Mesenchymal stem cell (in vitro differentiated cells and primary cell): ENCODE measurements at places on chromosomes 16 and 17.

DNA sequence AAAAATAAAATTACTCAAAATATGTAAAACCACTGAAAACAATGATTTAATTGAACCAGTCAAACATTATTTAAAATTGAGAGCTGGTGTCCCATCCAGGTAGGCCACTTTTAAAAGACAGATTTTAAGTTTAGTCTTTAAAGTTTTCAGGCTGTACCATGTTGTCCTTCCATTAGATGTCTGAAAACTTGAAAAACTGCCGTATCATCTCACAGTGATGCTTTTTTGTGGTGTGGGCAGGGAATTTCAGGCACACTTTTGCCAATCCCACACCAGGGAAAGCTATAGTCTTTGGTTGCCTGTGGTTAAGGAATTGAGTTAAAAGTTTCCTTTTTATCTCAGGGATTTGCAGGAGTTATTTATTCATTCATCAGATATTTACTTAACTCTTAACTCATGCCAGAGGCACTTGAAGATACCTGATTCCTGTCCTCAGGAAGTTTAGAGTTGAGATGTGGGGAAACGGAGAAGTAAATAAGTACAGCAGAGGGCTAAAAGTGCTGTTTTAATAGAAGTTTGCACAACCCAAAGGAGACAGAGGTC, 3.2 kb downstream of the SNTB2 start:
- DNase-seq: no peak

- DNase-seq: no peak
Measured at GRCh38 chr17:67245694-67246402, 852 bp upstream of the HELZ start.

- no peak for DNase-seq
Measured at GRCh38 chr17:69962436-69962995, 112.5 kb upstream of the KCNJ16 start.

- no peak for DNase-seq
Measured at GRCh38 chr17:80060644-80061043, 24.2 kb downstream of the CCDC40 start.

DNA sequence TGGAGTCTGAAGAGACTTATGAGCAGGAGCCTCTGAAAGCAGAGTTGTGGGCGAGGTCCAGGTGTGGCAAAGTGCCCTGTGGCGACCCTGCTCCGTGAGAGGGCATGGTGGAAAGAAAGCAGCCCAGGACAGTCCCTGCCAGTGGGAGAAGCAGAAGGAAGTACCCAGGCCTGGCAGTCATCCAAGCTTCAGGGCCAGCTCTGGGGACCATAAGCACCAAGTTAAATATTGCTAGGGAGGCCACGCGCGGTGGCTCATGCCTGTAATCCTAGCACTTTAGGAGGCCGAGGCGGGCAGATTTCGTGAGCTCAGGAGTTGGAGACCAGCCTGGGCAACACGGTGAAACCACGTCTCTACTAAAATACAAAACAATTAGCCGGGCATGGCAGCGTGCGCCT, 4.9 kb upstream of the ASGR1 start:
- DNase-seq: no peak

GRCh38 chr16:4314532-4315185, 1.2 kb upstream of the GLIS2 start:
- DNase-seq: peak; percentile 75

DNA sequence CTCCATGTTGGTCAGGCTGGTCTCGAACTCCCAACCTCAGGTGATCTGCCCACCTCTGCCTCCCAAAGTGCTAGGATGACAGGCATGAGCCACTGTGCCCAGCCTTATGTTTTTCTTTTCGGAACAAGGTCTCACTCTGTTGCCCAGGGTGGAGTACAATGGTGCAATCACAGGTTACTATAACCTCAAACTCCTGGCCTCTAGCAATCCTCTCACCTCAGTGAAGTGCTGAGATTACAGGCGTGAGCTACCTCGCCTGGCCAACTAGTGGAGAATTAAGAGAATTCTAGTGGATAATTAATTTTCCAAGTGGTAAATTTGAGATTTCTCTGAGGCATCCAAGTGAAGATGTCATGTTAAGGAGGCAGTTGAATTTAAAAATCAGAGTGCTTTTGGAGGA, 2.9 kb upstream of the FBXO47 start:
- no peak for DNase-seq

DNA sequence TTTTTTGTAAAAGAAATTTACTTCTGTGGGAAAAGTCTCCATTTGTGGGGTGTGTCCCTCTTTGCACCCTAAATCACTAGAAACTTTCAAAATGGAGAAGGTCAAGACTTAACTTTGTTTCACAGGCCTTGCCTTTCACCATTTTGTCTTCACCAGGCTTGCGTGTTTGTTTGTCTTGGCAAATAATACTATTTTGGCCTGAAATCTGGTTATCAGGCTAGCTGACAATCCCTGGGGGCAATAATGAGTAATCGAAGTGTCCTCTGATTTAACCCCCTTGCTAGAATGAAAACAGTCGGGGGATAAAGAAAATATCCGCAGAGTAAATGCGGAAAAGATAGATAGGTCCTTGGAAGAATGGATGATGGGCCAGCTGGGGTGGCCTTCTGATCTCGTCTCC, 34.5 kb downstream of the SLC39A11 start:
- DNase-seq: no peak

DNA sequence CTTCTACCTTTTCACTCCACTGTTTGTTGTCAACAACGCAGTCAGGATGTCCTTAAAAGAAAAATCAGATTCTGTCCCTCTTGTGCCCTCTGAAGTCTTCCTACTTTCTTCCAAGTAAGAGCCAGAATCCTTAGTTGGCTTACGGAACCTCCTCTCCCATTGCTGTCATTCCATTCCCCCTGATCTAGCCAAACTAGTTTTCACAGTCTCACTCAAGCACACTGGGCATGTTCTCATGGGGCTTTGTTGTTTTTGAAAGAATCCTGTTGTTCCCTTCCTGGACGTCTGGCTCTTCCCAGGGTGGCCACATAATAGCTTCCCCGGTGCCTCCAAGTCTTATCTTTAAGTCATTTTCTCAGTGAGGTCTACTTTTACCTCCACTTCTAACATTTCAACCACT, 158.6 kb upstream of the ELAC2 start:
- no peak for DNase-seq

GRCh38 chr17:32970281-32970680, 21.4 kb upstream of the SPACA3 start:
- no peak for DNase-seq

GRCh38 chr16:78869492-78869891, 731.0 kb downstream of the MAF start:
- DNase-seq: no peak

DNA sequence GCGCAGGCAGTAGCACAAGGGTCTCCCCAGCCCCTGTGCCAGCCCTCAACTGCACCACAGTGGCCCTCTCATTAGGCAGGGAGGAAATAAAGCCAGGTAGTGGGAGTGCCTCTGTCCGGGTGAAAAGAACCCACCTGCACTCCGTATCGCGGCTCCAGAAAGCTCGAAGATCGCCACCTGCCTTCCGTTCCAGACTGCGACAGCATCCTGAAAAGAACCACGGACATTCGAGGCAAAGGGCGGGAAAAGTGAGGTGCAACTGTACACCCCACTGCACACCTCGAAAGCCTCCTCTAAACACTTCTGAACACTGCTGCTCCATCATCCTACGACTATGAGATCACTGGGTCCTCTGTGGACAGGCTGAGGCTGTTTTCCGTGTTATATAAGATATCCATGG, 28.7 kb downstream of the IFT140 start:
- no peak for DNase-seq

DNA sequence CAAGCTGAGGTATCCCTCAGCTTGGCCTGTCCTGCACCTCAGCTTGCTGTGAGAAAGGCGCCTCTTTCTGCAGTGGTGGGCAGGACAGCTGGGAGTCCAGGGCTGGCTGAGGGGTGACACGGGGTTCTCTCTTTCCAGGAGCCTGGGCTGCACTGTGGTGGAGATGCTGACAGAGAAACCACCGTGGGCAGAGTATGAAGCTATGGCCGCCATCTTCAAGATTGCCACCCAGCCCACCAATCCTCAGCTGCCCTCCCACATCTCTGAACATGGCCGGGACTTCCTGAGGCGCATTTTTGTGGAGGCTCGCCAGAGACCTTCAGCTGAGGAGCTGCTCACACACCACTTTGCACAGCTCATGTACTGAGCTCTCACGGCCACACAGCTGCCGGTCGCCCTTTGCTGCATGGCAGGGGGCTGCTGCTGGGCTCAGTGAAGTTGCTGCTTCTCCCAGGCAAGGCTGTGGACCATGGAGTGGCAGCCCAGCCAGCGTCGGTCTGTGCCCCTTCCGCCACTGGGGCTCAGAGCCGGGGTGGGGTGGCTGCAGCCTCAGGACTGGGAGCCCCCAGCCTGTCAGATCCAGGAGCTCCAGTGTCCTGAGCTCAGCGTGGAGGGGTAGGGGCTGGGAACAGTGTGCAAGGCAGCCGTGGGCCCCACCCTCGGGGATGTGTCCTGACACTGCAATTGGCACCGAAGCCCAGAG, 6.4 kb downstream of the LIMD2 start:
- no peak for DNase-seq

DNA sequence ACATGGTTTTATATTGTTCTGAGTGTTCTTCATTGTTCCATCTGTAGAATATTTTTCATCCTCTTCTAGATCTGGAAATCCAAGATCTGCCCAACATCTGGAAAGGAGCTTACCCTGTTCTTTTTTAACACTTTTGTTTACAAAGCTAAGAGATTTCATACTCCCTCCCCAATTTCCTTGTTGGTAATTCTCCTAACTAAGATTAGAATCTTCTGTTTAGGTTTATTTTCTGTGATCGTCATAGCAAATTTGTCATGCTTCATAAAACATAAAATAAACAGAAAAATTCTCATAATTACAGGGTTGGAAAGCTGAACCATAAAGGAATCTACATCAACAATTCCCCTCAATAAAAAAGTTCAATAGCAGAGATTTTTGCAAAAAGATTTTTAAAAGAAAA, 580.3 kb upstream of the CA10 start:
- no peak for DNase-seq

GRCh38 chr17:82879241-82879640, 39.4 kb upstream of the ZNF750 start:
- DNase-seq: no peak

GRCh38 chr17:43020789-43021740, 1.1 kb downstream of the VAT1 start:
- peak; percentile 91 for DNase-seq

DNA sequence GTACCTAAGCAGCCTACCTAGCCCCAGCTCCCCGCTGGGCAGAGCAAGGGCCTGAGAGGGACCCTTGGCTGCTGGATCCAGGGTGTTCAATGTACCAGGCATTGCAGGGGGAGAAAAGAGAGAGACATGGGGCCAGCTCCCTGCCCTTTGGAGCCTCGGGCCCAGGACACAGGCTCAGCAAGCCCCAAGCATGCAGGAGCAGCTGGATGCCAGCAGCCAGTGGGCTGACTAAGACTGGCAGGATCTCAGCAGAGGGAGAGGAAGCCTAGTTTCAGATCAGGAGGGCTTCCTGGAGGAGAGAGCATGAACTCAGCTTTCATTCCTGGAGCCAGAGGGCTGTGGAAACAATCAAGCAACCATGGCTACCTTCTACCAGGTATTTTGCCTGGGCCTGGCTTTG, 82.0 kb upstream of the NKD1 start:
- DNase-seq: no peak

DNA sequence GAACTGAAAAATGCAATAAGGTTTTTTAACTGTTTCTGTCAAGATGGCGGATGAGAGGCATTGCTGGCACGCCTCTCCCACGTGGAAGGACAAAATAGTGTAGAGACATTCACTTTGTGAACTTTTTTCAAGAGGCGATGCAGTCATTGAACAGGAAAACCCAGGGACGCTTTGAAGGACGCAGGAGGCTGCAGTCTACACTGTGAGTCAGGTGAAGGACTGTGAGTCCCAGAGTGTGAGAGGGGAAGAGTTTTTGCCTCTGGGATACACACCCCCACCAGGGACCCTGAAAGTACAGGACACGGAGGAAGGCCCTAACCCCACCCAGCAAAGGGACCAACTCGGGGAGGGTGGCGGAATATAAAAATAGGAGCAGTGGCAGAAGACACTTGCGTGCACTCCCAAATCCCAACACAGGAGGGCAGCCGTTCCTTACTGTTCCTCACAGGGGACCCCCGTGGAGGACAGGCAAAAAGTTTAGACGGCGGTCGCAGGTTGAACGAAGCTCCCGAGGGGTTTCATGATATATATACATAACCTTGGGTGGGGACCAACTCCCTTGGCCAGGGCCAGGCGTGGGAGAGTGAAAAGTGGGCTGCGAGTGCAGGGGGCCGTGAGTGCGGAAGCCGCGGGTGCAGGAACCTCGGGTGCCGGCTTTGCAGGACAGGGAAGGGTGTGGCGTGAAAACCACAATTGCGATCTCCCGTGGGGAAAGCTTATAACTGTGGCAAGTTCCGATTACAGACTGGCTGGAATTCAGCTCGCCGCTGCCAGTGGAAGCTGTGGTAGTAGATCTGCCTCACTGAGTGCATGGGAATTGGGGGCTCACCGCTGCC, 82.0 kb upstream of the ALOX12 start:
- peak; percentile 57 for DNase-seq

DNA sequence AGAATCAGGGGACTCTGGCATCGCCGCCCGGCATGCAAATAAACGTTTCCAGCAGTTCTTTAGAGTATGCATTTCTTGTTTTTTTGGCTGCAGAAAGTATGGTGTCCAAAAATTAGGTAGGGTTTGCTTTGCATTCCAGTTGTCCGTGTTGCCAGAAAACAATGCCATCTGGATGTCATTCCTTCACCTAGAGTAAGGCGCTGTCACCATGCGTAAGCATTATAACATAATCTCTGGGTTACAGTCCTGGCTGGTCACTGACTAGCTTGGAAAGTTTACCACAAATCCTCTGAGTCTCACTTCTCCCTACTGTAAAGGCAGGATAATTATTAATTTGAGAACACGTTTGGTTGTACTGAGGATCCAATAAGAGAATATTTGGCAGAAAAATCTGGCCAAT, 457.7 kb downstream of the XYLT1 start:
- DNase-seq: no peak

DNA sequence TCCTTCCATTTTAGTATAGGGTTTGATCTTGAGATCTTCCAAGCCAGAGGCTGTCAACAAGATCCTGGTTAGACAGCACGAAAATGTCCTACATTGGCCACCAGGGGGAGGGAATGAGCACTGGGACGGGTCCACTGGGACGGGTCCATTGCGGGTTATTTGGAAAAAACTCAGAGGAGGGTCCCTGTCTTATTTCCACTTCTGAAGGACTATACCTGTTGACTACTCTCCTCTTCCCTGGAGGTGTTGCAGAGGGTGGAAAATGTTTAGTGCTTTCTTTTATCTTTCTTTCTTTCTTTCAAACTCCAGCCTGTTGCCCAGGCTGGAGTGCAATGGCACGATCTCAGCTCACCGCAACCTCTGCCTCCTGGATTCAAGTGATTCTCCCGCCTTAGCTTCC, 2.5 kb downstream of the TTLL6 start:
- DNase-seq: peak; percentile 64
